ENCODE measurements at places on chromosomes 1 and 21.

- DNase-seq = no peak
These were observed 173.2 kb downstream of the RRAGC start for GRCh38 chr1:38686167-38686926.

GRCh38 chr1:67793562-67793961 lies 39.7 kb downstream of the GNG12 start:
- no peak for DNase-seq

- DNase-seq = no peak
These were observed 6.5 kb upstream of the IGSF3 start for GRCh38 chr1:116674011-116674531.

- peak; percentile 17 for DNase-seq
These were observed 492 bp downstream of the FOXO6 start for GRCh38 chr1:41361495-41362356.

GRCh38 chr1:65412984-65413375 lies 7.5 kb upstream of the LEPR start:
- DNase-seq = no peak

DNA sequence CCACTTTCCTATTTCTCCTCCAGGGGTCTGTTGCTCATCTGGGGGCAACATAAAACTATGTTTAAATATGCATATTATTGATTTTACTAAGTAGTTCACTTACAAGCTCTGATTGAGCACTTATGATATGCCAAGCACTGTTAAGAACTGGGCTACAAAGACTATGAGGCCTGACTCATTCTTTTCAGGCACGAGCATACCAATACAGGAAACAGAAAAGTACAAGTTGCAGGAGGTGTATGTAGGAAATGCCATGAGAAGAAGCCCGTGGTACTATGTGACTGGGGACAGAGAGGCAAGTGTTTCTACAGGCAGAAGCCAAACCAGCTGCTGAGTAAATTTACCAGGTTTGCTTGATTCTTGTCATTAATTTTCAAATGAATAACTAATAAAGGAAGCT lies 120.4 kb upstream of the PTGFR start:
- no peak for DNase-seq

- DNase-seq = peak; percentile 29
These were observed 25.0 kb downstream of the RLF start for GRCh38 chr1:40185951-40186864.

DNA sequence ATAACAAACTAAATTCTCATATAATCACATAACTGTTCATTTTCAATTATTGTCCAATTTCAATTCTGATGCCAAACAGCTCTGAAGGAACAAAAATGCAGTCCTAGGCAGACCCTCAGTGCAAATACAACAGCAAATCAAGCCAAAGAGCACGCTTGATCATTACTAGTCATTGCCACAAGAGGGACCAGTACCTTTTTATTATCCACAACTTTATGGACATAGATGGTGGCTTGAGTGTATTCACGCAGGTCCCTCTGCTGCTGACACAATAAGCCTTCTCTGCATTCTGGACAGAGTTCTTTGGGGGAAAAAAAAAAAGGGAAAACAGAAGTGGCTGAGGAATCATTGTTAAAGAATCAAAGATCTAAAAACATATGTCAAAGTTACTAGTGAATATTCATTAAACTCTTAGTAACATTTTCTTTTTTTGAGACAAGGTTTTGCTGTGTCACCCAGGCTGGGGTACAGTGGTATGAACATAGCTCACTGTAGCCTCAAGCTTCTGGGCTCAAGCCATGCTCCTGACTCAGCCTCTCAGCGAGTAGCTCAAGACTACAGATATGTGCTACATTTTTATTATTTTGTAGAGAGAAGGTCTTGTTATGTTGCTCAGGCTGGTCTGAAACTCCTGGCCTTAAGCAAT lies 34.3 kb upstream of the RAP1GAP start:
- no peak for DNase-seq

DNA sequence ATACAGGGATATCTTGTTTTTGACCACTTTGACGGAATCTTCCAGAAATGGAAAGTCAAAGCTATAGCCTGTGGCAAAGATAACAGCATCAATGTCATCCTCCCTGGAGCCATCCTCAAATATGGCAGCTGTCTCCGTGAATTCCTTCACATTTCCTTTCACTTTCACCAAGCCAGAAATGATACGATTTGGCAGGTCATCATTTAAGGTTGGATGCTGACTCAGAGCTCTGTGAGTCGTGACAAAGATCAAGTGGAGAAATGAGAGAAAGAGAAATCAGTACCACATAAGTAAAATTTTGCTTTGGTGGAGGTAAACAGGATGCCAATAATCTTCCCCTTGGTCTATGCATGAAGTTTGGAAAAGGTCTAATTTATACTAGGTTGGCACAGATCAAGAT lies 23.9 kb downstream of the FMO5 start:
- no peak for DNase-seq

GRCh38 chr1:39269349-39269748 lies 64.9 kb downstream of the MACF1 start:
- no peak for DNase-seq

GRCh38 chr21:17783481-17784179 lies 35.5 kb downstream of the C21orf91 start:
- peak; percentile 47 for DNase-seq

DNA sequence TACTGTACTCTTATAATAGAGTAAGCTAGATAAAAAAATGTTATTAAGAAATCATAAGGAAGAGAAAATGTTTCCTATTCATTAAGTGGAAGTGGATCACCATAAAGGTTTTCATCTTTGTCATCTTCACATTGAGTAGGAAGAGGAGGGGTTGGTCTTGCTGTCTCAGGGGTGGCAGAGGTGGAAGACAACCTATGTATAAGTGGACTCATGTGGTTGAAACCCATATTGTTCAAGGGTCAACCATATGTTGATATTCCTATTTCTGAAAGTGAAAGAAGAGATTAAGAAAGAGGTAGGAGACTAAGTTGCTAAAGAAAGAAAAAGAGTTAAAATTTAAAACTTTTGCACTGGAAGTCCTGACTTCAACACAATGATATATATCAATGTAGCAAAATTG lies 4.9 kb upstream of the ZP4 start:
- no peak for DNase-seq

DNA sequence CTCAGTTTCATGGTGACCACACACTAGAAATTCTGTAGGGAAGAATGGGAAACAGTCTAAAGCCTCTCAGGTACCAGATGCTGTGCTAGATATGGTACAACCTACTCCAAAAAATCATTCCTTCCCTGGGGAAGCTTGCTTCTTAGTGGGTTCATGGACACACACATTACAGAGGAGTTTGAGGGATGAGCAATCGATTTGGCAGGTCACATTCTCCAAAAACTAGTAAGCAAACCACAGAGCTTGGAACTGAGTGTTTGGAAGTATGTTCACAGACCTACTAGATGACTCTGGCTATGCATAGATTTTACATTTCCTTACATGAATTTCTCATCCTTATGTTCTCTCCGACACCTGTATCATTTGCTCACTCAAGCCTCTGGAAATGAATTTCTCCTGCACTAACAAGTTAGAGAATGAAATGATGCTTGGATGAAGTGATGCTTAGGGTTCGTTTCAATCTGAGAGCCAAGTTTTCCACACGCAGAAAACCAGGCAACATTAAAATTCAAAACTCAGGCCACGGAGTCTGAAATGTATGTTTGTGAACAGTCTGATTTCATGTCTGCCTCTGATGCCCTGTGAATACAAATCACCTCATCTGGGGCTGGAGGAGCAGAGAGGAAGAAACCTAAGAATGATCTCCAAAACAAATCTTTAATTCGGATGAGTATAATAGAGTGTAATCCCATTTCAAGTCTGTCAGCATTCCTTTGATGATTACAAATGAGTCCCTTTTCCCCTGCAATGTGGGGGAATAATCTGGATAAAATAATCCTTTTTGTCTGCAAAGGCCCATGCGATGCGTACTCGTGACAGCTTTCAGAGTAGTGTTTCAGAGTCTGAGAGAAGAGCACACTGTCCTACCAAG lies 11.0 kb downstream of the EVA1C start:
- no peak for DNase-seq

DNA sequence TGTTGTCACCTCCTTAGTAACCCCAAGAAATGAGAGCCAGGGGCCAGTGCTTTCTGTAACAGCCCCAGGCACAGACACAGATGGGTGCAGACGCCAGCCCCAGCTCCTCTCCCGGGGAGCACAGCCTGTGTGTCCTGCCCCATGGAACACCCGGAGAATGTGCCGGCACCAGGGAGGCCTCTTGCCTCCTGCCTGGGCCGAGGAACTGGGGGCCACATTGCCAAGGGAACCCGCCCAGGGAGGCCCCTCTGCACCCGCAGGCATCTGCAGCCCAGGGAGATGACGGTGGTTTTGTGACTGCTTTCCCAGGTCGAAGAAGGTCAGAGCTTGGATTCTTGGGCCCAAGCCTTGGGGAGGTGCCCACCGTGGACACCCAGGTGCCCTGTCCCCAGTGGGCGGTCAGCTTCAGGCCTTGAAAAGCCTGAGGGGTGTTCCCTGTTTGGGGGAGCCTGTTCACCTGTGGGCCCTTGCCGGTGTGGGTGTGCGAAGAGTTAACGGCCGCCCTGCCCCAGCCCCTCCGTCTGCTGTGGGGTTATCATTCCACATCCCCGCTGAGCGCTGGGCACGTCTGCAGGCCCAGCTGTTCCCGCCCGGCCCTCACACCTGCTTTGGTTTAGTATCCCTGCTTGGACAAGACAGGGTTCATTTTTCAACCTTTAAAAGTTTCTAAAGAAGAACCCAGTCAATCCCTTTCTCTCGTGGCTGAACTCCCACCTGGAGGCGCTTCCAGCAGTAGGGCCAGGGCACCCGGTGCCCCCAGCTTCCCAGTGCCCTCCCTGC lies 62.5 kb downstream of the MORN1 start:
- DNase-seq = no peak

GRCh38 chr1:234108921-234109320 lies 204.4 kb downstream of the SLC35F3 start:
- no peak for DNase-seq

DNA sequence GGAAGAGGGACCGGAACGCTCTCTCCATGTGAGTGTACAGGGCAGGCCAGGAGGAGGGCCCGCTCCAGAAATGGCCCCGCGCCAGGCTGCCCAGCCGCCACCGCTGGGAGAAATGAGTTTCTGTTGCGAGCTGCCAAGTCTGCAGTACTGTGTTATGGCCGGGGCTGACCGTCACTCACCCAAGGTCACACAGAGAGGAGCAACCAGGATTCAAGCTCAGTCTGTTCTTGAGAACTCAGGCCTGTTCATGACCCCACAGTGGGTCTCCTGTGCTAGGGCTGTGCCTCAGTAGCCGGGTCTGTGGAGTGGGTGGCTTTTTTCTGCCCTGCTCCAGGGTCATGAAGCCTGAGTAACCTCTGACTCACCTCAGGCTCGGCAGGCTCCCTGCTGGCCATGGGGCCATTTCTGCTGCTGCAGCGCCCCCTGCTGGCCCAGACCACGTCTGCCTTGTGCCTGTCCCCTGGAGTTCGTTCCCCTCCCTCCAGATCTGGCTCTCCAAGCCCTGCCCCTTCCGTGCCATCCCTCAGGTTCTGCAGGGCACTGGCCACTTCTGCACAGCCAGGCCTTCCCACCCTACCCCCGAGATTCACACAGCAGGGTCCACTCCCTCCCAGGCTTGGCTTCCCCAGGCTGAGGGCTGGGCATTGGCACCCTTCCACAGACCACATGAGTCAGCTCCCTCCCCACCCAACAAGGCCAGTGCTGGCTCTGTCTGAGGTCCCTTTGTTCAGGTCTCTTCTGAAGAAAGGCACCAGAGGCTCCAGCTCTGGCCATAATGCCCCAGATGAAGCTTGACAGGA lies 51.8 kb downstream of the EDN2 start:
- DNase-seq = peak; percentile 55

GRCh38 chr1:209527993-209528717 lies 55.4 kb upstream of the CAMK1G start:
- DNase-seq = no peak

DNA sequence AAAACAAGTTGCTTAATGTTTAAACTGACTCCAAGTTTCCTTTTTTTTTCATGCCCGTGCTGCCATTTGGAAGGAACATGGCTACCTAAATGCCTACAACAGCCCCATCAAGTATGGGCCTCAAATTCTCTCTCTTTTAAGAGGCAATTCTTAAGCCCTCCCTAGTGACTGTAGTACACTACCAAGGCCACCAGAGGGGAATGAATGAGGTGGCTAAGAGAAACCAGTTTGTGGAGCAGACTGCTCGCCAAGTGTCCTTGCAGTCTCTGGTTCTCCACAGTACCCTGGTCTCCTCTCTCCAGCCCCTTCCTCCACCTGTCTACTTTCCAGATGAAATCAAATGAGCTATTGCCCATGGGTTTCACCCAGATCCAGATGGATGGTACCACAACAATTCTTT lies 1809.6 kb downstream of the BRINP3 start:
- DNase-seq = no peak

GRCh38 chr1:19654386-19654785 lies 10.3 kb downstream of the NBL1 start:
- no peak for DNase-seq

- DNase-seq = no peak
These were observed 954 bp downstream of the MARK1 start for GRCh38 chr1:220528679-220529501.

DNA sequence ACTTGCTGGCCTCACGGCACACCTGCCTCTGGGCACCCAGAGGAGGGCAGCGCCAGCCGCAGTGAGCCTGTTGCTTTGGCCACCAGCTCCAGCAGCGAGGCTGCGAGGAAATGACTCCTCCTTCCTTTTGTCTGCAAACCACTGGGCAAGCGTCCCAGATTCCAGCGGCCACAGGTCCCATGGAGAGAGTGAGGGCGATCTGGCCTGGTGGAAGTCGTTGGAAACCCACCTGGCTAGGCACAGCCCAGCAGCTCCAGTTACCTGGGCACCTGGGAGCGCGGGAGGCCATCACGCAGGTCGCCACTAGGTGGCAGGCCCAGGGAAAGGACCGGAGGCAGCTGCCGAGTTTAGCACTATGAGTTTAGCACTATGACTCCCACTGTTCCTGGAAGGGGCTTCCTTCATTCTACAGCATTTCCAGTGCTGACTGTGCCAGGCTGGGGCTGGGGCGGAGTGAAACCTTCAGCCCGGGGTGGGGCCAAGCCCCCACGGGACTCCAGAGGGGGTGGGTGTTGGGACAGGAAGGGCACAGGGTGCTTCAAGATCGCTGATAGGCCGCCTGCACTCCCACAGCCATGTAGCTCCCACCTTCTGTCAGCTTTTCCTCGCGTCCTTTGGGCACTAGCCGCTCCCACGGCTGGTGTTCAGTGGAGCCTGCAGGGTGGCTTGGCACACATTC lies 1.1 kb upstream of the ESPN start:
- DNase-seq = peak; percentile 76

DNA sequence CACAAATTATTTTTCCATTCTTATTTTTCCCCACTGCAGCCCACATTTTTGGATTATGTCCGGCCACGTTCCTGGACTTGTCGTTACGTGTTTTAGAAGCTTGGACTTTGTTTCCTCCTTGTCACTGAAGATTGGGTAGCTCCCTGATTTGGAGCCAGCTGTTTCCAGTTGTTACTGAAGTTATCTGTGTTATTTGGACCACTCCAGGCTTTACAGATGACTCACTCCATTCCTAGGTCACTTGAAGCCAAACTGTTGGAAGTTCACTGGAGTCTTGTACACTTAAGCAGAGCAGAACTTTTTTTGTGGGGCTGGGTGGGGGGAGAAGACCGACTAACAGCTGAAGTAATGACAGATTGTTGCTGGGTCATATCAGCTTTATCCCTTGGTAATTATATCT lies 12.2 kb upstream of the AXDND1 start:
- no peak for DNase-seq

GRCh38 chr1:218164111-218164929 lies 120.8 kb upstream of the RRP15 start:
- DNase-seq = no peak

- DNase-seq = no peak
These were observed 140.4 kb downstream of the ST6GALNAC5 start for GRCh38 chr1:77007675-77008074.
